Liver (tissue), 10 donors: ENCODE measurements at places on chromosomes 4 and X. TPM values are rescaled to one million over a fixed set of nuclear protein-coding genes. Genes with fewer than 3 reads are reported as not detected.

Gene ODAPH
- not detected for total RNA-seq

- no peak for DNase-seq
Observed at GRCh38 chrX:5084279-5084678, 1144.4 kb downstream of the NLGN4X start.

DNA sequence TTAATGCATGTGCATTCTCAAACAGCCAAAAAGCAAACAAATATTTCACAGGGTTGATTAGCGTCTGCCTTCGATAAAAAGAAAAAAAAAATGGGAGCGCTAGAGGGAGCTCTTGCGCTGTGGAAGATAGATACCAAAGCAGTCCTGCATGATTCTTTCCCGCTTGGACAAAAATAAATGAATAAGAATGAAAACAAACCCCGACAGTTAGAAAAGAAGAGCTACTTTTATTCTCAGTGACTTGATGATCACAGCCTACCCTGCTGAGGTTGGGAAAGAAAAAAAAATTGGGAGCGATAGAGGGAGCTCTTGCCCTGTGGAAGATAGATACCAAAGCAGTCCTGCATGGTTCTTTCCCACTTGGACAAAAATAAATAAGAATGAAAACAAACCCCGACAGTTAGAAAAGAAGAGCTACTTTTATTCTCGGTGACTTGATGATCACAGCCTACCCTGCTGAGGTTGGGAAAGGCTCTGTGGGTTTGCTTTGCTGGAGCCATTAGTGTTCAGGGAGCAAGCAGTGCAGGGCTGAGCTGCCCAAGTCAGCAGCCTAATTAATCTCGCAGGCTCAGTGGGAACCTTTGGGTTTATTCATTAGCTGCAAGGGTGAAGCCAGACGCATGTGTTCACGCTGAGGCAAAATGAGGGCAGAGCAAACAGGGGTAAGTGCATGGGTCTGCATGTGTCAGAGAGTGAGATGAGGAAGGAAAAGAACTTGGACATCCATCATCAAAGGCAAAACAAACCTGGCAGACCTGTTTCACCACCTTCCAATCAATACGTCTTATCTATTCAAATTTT lies 249.3 kb upstream of the PRKX start:
- DNase-seq: no peak

DNA sequence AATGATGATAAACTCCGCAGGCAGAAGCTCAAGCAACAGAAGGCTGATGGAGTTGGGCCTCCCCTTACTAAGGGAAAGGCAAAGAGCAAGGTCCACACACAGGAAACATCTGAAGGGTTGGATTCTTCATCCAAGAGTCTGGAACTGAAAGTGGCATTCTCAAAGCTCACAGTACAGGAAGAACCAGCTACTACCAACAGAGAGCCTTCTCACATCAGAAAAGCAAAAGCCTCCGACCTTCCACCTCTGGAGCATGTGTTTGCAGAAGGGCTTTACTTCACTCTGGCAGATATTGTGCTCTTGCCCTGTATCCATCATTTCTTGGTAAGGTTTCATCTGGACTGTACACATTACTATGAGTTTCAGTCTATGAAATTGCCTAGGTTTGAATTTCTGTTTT lies 10.6 kb downstream of the GSTCD start:
- DNase-seq: no peak

Gene ADH1B
- 1,460 TPM for total RNA-seq

Gene SPANXB1
- total RNA-seq: not detected

GRCh38 chr4:161356351-161356750 lies 807.4 kb downstream of the FSTL5 start:
- DNase-seq: no peak

- DNase-seq: no peak
Observed at GRCh38 chr4:169675825-169676224, 55.4 kb downstream of the CLCN3 start.

- DNase-seq: no peak
Observed at GRCh38 chrX:15750611-15751154, 12.6 kb downstream of the CA5B start.

DNA sequence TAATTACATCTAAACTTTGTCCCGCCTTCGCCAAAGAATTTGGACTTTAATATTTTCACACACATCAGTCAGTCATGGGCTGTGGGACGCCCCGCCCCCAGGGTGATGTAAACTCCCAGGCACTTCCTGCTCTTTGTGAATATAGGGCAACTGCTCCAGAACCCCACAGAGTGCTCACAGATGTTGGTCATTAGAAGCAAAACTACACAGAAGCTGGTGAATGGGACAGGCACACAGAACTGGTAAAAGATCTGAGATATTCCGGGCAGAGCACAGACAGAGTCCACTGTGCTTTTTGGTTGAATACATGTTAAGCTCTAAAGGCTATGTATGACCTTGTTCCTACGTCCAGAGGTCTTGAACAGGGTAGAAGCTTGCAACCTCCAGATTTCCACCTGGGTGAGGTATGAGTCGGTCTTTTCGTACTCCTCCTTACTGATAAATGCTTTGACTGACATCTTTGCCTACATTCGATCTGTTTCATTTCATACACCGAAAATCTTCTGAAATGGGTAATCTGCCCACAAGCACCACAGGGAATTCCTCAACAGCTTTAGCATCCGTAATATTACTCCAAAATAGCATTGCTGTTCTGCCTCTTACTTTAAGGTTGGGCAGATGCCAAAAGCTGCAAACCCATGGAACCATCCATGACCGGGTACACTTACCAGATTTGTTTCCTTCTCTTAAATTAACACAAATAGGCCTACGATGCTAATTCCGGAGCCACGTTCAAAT lies 144.6 kb downstream of the AMELX start:
- DNase-seq: peak; percentile 46

Gene ADH7
- total RNA-seq: not detected

DNA sequence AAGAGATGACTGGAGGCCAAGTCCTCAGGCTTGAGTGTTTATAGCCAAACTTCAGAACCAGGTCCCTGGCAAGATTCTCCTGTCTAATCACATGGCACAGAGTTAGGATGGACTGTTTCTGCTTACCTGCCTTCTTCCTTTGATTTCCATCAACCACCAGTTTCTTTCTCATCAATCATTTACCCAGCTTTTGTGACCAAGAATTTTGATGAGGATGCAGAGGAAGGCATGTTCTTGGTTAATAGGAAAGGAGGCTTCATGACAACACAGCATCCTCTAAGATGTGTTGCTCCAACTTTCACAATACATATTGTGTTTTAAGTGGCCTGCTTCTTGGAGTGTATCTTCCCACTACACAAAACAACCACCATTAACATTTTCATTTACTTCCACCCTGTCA lies 65.3 kb downstream of the NFKB1 start:
- DNase-seq: no peak

DNA sequence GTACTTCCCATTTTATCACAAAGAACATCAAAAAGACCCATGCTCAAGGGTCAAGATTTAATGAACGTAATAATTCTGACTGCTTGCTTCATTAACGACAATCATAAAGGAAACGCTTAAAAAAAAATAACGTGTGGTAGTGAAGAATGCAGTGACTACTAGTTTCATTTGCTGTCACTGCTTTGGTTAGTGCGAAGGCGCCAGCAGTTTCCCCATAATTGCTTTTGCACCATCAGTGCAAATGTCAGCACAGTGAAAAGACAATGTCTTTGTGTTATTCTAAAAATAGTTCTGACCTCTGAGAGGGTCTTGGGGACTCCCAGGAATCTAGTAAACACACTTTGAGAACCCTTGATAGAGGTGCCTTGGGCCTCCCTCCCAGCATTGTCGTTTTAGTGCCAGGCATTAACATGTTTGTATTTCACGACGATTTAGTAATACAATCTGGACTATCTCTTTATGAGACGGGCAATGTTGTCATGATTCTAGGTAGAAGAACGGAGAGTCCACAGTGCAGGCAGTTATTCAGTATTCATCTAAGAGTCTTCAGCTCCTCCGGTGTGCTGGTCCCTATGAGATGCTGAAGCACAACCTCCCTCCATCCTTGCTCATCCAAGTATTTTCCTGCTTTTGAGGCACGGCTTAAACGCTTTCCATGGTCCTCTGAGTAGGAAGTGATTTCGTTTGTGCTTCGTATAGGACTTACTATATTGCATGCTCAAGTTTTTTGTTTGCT lies 71.0 kb downstream of the AFF1 start:
- DNase-seq: no peak

- DNase-seq: no peak
Observed at GRCh38 chrX:24566240-24566639, 80.9 kb downstream of the PCYT1B start.
